Cardiac muscle cell (in vitro differentiated cells and primary cell): ENCODE measurements at places on chromosomes 2 and 18. TPM values are rescaled to one million over a fixed set of nuclear protein-coding genes. Genes with fewer than 3 reads are reported as not detected.

Gene MCFD2
- total RNA-seq, result 59.1 and 123 TPM in 2 replicates

Gene CXXC1
- 72.3 and 89.1 TPM in 2 replicates for total RNA-seq

Gene CNRIP1
- 6.9 and 8.8 TPM in 2 replicates for total RNA-seq

DNA sequence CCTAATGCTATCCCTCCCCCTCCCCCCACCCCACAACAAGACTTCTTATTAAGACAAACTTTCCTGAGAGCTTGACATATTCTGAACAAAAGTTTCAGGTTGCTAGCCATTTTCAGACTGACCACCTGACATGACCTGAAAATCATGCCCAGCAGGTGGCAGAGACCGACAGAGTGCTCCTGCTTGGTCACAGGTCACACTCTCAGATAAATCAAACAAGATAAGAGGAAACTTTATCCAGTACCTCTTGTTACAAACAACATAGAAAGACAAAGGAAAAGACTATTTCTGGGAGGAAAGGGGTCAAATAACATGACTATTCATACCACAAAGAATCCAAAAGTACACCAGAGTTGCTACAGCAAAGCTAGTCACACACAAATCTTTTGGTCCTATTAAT lies 107.4 kb downstream of the TMEM200C start:
- DNase-seq, result no peak

- no peak for DNase-seq
These were observed 96.4 kb upstream of the DNER start for GRCh38 chr2:229810786-229811185.

DNA sequence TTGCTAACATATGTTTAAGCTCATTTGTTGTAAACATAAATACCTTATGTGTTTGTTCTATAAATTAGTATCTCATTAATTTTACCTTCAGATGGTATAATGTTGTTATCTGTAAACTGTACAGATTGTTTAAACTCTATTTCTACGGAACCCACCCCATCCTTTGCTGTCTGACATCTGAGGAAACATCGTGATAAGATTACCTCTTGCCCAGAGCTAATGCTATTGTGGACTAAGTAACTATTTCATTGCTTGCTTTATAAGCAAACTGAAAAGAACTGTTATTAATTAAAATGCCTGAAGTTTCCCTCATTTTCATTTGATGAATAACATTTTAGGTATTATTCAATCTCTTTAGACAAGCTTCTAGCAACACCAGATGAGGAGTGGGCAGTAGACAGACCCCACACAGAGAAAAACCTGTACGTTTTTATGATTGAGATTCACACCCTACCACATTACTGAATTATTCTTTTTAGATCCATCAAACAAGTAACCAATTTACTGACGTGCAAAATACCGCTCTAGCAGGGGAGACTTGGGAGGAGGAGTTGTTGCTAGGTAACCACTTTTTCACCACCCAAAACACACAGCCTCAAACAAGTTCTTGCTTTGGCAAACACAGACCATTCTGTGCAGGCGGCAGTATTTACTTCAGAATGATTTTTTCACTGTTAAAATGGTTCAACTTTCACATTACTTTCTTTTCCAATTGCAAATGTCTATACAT lies 1.9 kb upstream of the SYT4 start:
- peak; percentile 44 for DNase-seq

DNA sequence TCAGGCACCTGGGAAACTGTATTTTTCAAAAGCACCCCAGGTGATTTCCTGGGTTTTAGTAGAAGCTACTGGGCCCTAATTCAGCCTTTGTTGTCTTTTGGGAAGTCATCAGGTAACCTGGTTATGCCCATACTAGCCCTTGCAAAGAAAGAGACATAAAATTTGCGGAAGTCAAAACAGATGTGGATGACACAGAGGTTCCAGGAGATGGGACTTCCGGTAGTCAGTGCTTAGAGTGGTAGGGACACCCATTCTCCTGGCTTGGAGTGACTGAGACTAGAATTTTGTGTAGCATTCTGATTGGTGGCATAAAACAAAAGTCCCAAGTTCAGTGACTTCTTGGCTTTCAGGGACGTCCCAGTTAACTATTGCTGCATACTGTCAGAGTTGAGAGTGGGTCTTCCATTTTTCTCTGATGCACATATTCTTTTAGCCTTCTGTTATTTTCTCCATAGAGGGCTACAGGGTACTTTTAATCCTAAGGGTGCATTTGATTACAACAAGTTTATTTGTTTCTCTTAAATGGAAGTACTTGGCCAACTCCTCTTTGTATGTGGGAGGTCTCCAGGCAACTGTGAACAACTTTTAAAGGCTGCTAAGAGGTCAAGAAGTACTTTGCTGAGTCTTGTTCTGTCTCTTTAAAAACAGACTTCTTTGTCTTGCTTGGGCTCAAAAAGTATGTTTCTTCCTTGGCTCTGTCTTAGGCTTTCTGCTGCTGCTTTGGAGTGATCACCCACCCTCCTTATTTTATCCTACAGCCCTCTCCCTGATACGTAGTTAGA lies 8.8 kb downstream of the NAB1 start:
- DNase-seq, result no peak

- DNase-seq, result no peak
These were observed 65.3 kb upstream of the MAPK4 start for GRCh38 chr18:50494569-50494968.

GRCh38 chr18:11689669-11690565 lies 853 bp downstream of the GNAL start:
- DNase-seq, result peak; percentile 69

- DNase-seq, result no peak
These were observed 95.8 kb upstream of the MAP4K3 start for GRCh38 chr2:39532933-39533332.

- no peak for DNase-seq
These were observed 155.2 kb downstream of the ALK start for GRCh38 chr2:29766191-29766590.

- no peak for DNase-seq
These were observed 357.0 kb upstream of the FSIP2 start for GRCh38 chr2:185381631-185382030.
